HS-27A (cell line): ENCODE measurements at places on chromosomes 5 and 9.

DNA sequence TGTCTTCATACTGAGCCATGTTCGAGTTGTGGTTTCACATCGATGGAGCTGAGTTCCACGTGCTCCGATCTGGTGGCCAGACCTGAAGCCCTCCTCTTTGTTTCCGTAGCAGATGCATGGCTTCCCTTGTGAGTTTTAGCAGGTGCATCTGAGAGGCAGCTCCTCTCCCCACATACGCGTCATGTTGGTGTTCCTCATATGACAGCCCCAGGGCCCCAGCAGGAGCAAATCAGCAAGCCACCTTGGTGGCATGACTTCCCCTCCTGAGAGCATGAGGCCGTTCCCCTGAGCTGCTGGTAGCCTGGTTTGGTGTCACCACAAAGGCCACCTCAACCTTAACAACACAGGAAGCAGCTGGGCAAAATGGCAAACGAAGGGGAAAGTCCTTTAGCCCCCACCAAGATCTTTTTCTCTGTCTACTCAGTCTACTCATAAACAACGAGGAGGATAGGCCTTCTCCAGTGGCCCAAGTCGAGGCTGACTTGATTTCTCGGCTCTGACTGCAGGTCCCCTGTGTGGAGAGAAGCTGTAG is 5.9 kb downstream of the CYFIP2 start:
- DNase-seq, result no peak

GRCh38 chr9:26221290-26221689 is 543.0 kb upstream of the TUSC1 start:
- DNase-seq, result no peak

DNA sequence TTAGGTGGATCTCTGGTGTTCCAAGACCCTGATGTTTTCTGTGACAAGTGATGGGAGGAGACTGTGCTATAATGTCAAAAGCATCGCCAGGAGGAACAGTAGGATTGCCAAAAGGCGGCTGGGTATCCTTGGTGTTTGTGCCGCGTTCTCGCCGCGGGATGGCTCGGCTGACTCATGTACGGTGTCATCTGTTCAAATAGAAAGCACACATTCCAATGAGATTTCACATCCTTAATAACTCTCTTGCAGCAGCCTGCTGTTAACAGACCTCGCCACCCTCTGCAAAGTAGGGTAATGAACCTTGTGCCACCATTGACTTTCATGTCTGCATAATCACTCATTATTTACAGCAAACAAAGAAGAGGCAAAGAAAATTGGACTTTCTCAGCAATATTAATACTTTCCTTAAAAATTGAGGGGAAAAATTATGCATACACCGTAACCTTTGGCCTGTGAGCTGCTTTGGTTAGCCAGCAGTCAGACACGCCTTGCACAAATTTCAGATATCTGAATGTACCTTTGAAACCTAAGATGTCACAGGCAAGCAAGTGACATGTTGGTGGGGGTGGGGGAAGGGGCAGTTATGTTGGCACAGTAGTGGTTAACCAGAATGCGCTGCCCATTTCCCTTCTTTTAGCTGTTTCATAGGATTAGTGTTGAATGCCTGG is 289.4 kb downstream of the EFNA5 start:
- peak; percentile 54 for DNase-seq

GRCh38 chr9:120307599-120307998 is 272.4 kb downstream of the CDK5RAP2 start:
- DNase-seq, result no peak

GRCh38 chr5:148186248-148187003 is 16.4 kb upstream of the SPINK6 start:
- DNase-seq, result no peak

GRCh38 chr5:83724001-83724400 is 3.3 kb upstream of the HAPLN1 start:
- no peak for DNase-seq

- no peak for DNase-seq
These were observed 299.1 kb upstream of the EFNA5 start for GRCh38 chr5:107969847-107970246.

GRCh38 chr5:114419959-114420358 is 58.1 kb downstream of the KCNN2 start:
- DNase-seq, result no peak

GRCh38 chr9:136671646-136672430 is 9.1 kb downstream of the EGFL7 start:
- DNase-seq, result no peak

DNA sequence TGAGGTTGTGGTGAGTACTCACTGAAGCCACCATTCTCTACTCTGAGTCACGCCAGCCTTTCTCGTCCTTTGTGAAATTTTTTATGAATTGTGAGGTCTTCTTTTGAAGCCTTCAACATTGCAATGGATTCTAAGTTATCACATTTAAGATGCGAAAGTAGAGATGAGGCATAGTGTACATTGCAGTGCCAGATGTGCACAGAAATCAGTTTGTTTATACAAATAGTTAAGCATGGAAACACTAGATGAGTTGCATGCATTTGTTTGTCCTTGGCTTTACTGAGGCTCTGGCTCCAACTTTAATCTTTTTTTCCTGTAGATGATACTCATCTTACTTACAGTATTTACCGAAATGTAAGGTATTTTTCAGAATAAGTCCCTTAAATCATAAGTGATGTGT is 453.7 kb upstream of the RIOK2 start:
- no peak for DNase-seq

- DNase-seq, result no peak
These were observed 1.4 kb downstream of the SNX18 start for GRCh38 chr5:54518818-54519508.

DNA sequence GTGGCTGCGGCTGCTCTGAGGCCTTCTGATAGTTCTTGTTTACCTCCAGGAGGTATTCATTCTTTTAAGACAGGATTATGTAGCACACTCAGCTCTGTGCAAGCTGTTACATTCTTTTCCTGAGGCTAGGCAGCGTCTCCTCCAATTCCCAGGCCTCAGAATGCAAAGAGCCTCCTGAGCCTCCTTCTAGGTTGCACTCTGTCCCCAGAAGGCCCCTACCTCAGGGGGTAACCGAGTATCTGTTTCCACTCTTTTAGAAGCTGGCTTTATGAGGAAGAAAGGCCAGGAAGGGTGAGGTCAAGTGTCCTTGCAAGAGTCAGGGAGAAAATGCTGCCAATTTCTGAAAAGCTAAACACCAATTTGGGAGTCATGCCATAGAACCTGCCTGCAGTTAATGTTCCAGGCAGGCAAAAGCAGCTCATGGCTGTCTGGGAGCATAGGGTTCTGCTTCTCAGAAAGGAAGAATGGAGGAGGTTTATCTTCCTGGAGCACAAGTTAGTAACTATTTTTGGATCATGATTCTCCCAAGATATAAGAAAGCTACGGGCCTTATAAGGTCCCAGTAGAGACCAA is 178.9 kb downstream of the SEMA6A start:
- no peak for DNase-seq

DNA sequence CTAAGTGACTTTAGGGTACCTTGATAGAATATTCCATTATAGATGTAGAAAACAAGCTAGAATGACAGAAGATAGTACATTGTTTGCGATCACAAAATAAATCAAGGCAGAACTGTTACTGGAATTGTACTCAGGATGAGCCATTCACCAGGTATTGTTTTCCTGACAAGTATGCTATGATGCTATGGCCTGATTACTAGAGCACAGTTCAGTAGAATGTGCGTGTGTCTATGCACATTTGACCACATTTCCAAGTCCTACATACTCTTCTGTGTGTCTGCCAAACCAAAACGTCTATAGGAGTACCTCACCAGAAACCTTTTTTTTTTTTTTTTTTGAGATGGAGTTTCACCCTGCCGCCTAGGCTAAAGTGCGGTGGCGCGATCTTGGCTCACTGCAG is 43.3 kb upstream of the CDC42SE2 start:
- no peak for DNase-seq

DNA sequence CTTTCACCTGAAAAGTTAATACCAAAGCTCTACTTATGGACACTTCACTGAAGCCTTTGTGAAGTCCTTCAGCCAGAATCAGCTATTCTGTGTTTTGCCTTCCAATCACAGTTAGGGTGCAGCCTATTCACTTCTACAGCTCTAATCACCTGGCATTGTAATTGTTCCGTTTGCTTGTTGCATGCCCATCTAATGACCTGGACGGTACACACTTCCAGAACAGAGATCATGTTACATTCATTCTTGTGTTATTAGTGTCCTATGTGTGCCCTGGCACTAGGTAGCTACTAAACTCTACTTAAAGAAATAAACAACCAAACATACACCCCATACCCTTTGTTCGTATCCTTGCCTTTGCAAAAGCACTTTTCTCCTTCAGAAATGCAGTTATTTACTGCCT is 1162.9 kb upstream of the WWC1 start:
- DNase-seq, result no peak

DNA sequence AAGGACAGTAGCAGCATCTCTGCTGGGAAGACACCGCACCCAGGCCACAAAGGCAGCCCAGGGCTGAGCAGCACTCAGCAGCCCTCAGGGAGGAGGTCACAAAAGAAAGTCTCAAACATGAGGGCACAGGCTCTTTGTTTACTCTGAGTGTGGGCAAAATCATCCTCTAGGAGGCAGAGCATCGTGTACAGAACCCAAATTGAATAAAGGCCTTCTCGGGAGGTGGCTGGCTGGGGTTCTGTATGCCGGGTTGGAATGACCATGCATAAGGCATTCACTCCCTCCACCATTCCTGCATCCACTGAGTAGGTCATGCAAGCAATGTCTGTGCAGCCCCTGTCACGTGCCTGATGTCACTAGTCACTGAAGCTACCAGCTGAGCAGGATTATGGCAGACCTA is 412.8 kb downstream of the SPOCK1 start:
- no peak for DNase-seq

- DNase-seq, result no peak
These were observed 6.9 kb downstream of the SLC31A1 start for GRCh38 chr9:113228130-113228665.

GRCh38 chr5:173018358-173018757 is 34.8 kb downstream of the ATP6V0E1 start:
- DNase-seq, result no peak
